ENCODE measurements at places on chromosomes 6 and 20. TPM values are rescaled to one million over a fixed set of nuclear protein-coding genes. Genes with fewer than 3 reads are reported as not detected.

The SLPI gene
- not detected for total RNA-seq

The KCNQ5 gene
- 1.5 TPM for total RNA-seq

The STMND1 gene
- total RNA-seq = not detected

The HSPA1L gene
- total RNA-seq = 2.5 TPM

The MAFB gene
- 4.6 TPM for total RNA-seq

The ZFP57 gene
- not detected for total RNA-seq

The CUTA gene
- 384 TPM for total RNA-seq

The PRSS35 gene
- 26.6 TPM for total RNA-seq

GRCh38 chr6:150033207-150033771, 8.0 kb upstream of the RAET1L start:
- H3K4me3 ChIP-seq = no peak overlapping the region
- H3K36me3 ChIP-seq = no peaks in the 10 kb centered on the region
- H3K27me3 ChIP-seq = peaks cover 23% of the 10 kb centered on the region
- H3K27ac ChIP-seq = no peak overlapping the region

- DNase-seq = no peak
- H3K27me3 ChIP-seq = no peaks in the 10 kb centered on the region
- no peak overlapping the region for H3K4me3 ChIP-seq
- H3K36me3 ChIP-seq = no peaks in the 10 kb centered on the region
- no peak overlapping the region for H3K27ac ChIP-seq
- no peaks in the 10 kb centered on the region for H3K4me1 ChIP-seq
Measured at GRCh38 chr20:2889209-2889608, 15.9 kb downstream of the PTPRA start.

GRCh38 chr6:142937986-142938385, 7.0 kb downstream of the HIVEP2 start:
- no peaks in the 10 kb centered on the region for H3K27me3 ChIP-seq
- no peak for DNase-seq
- H3K36me3 ChIP-seq = no peaks in the 10 kb centered on the region
- H3K27ac ChIP-seq = no peak overlapping the region

DNA sequence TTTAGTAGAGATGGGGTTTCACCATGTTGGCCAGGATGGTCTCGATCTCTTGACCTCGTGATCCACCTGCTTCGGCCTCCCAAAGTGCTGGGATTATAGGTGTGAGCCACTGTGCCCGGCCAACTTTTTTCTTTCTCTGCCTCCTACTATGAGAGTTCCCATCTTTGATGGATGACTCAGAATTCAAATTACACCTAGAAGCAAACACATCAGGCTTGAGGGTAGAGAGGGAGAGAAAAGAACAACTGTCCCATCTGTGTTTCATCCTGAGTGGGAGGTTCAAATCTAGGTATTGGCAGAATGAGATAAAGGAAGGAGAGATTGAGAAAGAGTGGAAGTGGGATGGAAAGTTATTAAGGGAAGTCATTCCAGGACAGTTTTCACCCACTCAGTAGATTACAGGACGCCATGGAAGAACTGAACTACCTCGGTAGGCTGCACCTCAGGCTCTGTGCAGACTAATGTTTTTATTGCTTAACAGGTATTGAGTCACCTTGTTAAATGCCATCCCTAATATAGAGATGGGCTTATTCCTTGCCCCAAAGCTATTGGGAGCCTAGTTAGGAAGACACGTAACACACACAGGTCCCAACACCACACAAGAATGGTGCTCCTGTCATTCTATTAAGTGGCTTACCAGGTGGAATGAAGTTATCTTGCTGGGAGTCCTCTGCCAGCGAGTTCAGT, 275.7 kb downstream of the SOX4 start:
- DNase-seq = no peak
- H3K4me1 ChIP-seq = peaks cover 19% of the 10 kb centered on the region
- no peaks in the 10 kb centered on the region for H3K36me3 ChIP-seq
- peak overlapping the region; percentile 74 for H3K27ac ChIP-seq
- H3K27me3 ChIP-seq = no peaks in the 10 kb centered on the region
- peak overlapping the region; percentile 60 for H3K4me3 ChIP-seq

DNA sequence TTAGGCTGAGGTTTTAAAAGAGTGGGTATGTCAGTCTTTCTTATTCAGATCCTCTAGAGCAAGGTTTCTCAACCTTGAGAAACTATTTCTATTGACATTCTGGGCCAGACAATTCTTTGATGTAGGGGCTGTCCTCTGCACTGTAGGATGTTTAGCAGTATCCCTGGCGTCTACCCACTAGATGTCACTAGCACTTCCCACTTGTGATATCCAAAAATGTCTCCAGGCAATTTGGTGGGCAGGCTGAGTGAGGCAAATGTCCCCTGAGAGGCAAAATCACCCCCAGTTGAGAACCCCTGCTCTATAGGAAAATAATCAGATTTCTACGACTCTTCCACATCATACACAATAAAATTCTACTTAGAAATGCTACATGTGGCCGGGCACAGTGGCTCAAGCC, 7.7 kb upstream of the ZKSCAN8 start:
- no peak for DNase-seq
- H3K27ac ChIP-seq = no peak overlapping the region

- H3K4me3 ChIP-seq = no peak overlapping the region
- DNase-seq = no peak
- H3K36me3 ChIP-seq = no peaks in the 10 kb centered on the region
- peaks cover 2% of the 10 kb centered on the region for H3K4me1 ChIP-seq
- no peak overlapping the region for H3K27ac ChIP-seq
- H3K27me3 ChIP-seq = no peaks in the 10 kb centered on the region
Measured at GRCh38 chr20:24436160-24436559, 33.3 kb upstream of the SYNDIG1 start.

GRCh38 chr20:22815206-22815551, 219.9 kb upstream of the SSTR4 start:
- H3K36me3 ChIP-seq = no peaks in the 10 kb centered on the region
- H3K27me3 ChIP-seq = peaks cover 2% of the 10 kb centered on the region
- no peaks in the 10 kb centered on the region for H3K4me1 ChIP-seq
- no peak for DNase-seq
- no peak overlapping the region for H3K4me3 ChIP-seq

DNA sequence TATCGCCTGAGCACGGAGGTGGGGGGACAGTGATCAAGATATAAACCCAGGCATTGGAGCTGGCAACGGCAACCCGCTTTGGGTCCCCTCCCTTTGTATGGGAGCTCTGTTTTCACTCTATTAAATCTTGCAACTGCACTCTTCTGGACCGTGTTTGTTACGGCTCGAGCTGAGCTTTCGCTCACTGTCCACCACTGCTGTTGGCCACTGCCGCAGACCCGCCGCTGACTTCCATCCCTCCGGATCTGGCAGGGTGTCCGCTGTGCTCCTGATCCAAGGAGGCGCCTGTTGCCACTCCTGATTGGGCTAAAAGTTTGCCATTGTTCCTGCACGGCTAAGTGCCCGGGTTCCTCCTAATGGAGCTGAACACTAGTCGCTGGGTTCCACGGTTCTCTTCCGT, 48.9 kb upstream of the CD83 start:
- H3K36me3 ChIP-seq = no peaks in the 10 kb centered on the region
- peaks cover 2% of the 10 kb centered on the region for H3K27me3 ChIP-seq
- no peak for DNase-seq
- H3K4me1 ChIP-seq = peaks cover 2% of the 10 kb centered on the region
- no peak overlapping the region for H3K4me3 ChIP-seq

GRCh38 chr6:85472744-85473143, 22.9 kb downstream of the NT5E start:
- no peaks in the 10 kb centered on the region for H3K4me1 ChIP-seq
- H3K27ac ChIP-seq = no peak overlapping the region
- H3K36me3 ChIP-seq = no peaks in the 10 kb centered on the region
- DNase-seq = no peak
- no peak overlapping the region for H3K4me3 ChIP-seq

DNA sequence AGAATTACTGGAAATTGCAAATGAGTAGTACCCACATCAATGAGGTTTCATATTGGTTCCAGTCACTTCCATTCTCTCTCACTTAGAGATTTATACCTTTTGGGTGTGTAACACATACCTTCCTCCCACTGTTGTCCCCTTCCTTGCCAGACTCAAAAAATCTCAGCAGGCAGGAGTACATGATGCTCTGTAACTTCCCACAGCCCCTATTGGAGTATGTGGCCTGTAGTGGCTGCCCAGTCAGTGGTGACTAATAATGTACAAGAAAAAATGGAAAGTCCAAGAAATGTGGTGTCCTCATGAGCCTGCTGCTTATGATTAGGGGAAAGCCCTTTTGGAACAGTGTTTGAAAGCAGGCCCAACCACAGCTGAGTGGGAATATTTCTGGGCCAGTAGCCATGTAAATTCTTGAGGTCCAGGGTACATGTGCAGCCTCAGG, 312.0 kb downstream of the ZFAND3 start:
- peaks cover 10% of the 10 kb centered on the region for H3K27me3 ChIP-seq
- H3K27ac ChIP-seq = no peak overlapping the region
- peaks cover 18% of the 10 kb centered on the region for H3K36me3 ChIP-seq
- peaks cover 22% of the 10 kb centered on the region for H3K4me1 ChIP-seq

GRCh38 chr6:121579478-121579877, 144.0 kb downstream of the GJA1 start:
- H3K27me3 ChIP-seq = no peaks in the 10 kb centered on the region
- H3K4me3 ChIP-seq = no peak overlapping the region
- no peak for DNase-seq

GRCh38 chr6:149057464-149057840, 260.1 kb upstream of the TAB2 start:
- no peak overlapping the region for H3K27ac ChIP-seq
- no peak overlapping the region for H3K4me3 ChIP-seq
- no peaks in the 10 kb centered on the region for H3K36me3 ChIP-seq

GRCh38 chr6:25392372-25392771, 113.2 kb downstream of the CARMIL1 start:
- no peak overlapping the region for H3K27ac ChIP-seq
- H3K4me1 ChIP-seq = no peaks in the 10 kb centered on the region
- H3K36me3 ChIP-seq = no peaks in the 10 kb centered on the region
- no peaks in the 10 kb centered on the region for H3K27me3 ChIP-seq
- no peak overlapping the region for H3K4me3 ChIP-seq

- no peaks in the 10 kb centered on the region for H3K36me3 ChIP-seq
- no peaks in the 10 kb centered on the region for H3K27me3 ChIP-seq
- H3K4me1 ChIP-seq = peaks cover 40% of the 10 kb centered on the region
Measured at GRCh38 chr6:6703699-6704098, 115.2 kb downstream of the LY86 start.

- H3K4me3 ChIP-seq = no peak overlapping the region
- peaks cover 41% of the 10 kb centered on the region for H3K4me1 ChIP-seq
- no peak for DNase-seq
- H3K27ac ChIP-seq = peak overlapping the region; percentile 36
Measured at GRCh38 chr20:49704932-49705336, 8.7 kb downstream of the B4GALT5 start.

DNA sequence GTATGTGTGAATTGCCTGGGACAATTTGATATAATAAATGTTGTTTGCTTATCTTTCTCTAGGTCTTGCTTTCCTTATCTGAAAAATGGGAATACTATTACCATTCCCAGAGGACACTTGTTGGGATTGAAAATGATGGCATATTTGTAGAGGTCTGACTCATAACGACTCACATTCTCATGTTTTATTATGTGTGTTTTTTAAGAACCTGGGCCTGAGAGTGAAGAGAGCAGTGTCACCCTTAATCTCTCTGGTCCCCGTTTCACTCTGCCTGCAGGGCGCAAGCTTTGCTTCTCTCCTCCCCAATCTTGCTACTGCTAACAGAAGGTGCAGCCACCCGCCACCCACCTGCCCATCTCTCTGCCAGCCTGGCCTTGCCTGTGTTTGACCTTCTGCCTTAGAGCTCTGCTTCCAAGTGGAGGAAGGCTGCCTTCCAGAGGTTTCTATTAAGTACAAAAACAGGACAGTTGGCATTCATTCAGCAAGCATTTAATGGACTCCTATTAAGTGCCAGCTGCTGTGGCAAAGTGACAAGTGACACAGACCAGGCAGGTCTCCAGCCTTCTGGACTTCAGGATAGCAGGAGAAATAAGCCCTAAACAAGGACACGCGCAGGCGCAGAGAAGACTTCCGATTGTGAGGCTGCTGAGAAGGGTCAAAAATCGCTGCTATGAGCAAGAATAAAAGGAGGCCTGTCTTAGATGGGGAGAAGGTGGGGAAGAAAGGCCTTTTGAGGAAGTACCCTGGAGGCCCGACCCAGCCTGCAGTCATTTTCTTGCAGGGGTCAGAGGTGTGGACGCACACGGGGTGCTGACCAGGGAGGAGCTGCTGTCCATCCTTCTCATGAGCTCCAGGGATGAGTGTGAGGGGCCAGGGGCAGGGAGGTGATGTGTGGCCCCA, 112.5 kb downstream of the JPH2 start:
- H3K27me3 ChIP-seq = peaks cover 3% of the 10 kb centered on the region
- no peaks in the 10 kb centered on the region for H3K36me3 ChIP-seq
- no peak for DNase-seq

DNA sequence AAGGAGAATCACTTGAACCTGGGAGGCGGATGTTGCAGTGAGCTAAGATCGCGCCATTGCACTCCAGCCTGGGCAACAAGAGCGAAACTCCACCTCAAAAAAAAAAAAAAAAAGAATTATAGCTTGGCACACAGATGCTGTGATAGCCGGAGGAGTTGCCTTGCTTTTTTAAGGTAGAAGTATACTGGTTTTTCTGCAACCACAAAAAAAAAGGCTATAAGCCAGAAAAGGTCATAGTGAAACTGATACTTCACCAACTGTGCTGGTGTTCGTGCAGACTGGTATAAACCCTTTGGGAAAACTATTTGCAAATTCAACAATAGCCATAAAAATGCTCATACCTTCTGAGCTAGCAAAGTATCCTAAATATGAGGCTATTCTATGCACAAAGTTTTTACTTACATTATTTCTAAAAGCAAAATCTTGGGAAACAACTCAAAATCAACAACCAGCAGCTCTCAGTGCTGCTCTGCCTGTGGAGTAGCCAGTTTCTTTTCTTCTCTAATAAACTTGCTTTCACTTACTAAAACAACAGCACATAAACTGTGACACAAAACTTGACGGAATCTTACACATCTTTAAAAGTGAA, 44.0 kb downstream of the B4GALT5 start:
- no peak for DNase-seq
- H3K4me3 ChIP-seq = no peak overlapping the region
- H3K27ac ChIP-seq = no peak overlapping the region
- peaks cover 23% of the 10 kb centered on the region for H3K4me1 ChIP-seq
- H3K27me3 ChIP-seq = peaks cover under 1% of the 10 kb centered on the region
- H3K36me3 ChIP-seq = no peaks in the 10 kb centered on the region

DNA sequence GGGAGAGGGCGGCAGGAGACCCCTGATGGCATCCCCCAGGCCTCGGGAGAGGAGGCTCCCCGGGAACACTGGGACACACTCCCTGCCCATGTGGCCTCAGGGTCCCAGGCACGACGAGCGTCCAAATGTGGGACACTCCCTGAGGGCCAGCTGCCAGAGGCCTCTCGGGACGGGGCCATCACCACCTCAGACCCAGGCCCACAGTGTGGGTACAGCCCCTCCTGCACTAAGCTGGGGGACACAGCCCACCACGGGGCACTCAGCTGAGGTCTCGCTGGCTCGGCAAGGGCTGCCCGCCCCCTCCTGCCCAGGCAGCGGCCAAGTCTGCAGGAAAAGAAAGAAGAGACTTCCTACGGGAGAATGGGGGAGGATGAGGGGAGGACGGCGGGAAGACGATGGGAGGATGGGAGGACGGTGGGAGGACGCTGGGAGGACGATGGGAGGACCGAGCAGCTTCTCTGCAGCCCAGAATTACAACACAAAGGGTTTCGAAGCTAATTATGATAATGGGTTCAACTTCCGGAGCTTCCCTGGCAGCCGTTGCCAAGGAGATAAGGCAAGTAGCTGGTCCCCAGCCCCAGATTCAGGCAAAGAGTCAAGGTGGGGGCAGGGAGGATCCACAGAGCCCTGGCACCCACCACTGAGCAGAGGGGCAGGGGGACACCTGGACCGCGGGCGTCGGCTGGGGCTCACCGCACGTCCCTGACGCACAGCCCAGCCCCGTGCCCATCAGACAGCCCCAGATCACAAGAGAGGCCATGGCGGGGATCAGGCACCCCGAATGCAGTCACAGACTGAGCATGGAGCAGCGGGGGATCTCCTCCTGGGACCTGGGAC, 17.5 kb downstream of the KCNQ2 start:
- peak overlapping the region; percentile 75 for H3K4me3 ChIP-seq
- H3K4me1 ChIP-seq = peaks cover 24% of the 10 kb centered on the region
- H3K36me3 ChIP-seq = no peaks in the 10 kb centered on the region
- H3K27ac ChIP-seq = peak overlapping the region; percentile 93
- peaks cover 15% of the 10 kb centered on the region for H3K27me3 ChIP-seq

All from glutamatergic neuron (in vitro differentiated cells).